Motor neuron (in vitro differentiated cells): ENCODE measurements at places on chromosomes 12 and 14. TPM values are rescaled to one million over a fixed set of nuclear protein-coding genes. Genes with fewer than 3 reads are reported as not detected.

GRCh38 chr14:35317820-35318219 lies 25.6 kb downstream of the PSMA6 start:
- no peak for ATAC-seq

- ATAC-seq, result no peak
Observed at GRCh38 chr12:4975574-4975973, 65.9 kb downstream of the KCNA1 start.

- no peak for ATAC-seq
Observed at GRCh38 chr14:95361373-95362137, 41.8 kb upstream of the CLMN start.

Gene ABCC9
- 0.08 and 0.10 TPM in 2 replicates for total RNA-seq

Gene ACACB
- total RNA-seq, result 2.5 and 3.0 TPM in 2 replicates

DNA sequence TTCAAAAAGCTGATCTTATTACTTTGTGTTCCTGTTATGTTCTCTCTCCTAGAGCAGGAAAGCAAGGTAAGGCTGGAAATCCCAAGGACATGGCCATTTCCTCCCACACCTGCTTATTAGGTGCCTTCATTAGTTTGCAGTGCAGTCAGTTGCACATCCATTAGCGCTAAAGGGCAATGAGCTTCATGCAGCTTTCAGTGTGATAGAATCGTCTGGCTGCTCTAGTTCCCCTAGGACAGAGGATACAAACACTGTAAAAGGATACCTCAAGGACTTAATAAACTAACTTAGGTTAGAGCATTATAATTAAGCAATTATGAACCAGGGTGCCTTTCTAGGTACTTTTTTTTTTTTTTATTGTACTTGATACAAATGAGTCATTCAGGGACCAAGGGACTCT lies 21.1 kb downstream of the TMEM117 start:
- no peak for ATAC-seq

Gene HOXC10
- 0.88 TPM in 1 of 2 replicates, not detected in the other for total RNA-seq

Gene FAM222A
- total RNA-seq, result 1.2 and 1.6 TPM in 2 replicates

DNA sequence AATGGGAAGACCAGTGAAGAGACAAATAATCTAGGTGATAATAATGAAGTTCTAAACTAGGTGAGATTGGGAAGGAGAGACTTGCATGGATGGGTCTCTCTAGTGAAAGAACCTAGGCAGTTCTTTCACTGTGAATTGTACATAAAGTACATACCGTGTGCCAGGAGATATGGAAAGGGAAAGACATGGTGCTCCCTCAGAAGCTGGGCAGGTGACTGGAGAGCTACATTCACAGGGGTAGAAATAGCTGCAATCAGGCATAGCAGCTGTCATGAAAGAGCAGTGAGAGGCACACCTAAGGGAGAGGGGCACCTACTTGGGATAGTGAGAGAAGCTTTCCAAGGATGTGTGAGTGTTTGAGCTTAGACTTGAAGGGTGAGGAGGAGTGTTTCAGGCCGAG lies 9.3 kb downstream of the STK38L start:
- ATAC-seq, result no peak

DNA sequence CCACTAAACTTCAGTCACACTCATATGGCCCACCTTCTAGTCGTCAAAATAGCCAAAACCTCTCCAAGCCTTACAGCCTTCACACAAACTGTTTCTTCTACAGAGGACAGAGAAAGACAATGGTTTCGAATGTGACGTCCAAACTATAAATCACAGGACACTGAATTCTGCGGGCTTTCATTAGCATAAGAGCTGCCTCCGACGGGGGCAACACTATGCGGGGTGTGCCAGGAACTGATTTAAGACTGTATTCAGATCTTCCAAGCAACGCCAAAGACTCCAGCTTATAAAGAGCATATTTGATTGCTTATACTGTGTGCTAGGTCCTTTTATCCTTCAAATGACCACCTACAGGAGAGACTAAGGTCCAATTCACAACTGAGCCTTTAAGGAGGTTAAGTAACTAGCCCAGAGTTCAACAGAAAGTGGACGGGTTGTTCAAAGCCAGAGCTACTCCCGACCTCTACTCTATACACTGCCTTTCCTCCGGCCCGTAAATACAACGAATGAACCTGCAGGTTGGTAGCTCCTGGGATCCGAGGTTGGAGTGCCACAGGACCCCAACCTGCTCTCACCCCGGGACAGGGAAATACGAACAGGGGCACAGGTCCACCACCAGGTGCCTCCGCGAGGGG lies 575 bp downstream of the L2HGDH start:
- ATAC-seq, result peak; percentile 14

DNA sequence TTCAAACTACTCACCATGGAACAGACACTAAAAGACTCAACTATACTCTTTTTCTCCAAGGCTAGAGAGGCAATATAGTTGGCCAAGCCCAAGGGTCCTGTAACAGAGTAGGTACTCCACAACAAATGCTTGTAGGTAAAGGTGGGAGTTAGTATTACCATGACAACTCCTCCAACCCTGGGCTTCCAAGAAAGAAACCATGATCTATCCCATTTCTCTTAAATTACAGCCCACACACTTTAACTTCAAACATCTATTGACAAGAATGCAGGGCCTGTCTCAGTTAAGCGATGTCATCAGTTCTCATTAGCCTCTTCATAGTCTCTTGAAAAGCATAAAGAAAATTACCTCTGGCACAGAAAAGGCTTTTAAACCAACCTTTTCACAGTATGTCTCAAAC lies 25.0 kb downstream of the ERH start:
- no peak for ATAC-seq

- ATAC-seq, result no peak
Observed at GRCh38 chr12:77980782-77981181, 150.1 kb downstream of the NAV3 start.

Gene MYBPC1
- total RNA-seq, result 3.7 and 4.0 TPM in 2 replicates

Gene PYGL
- total RNA-seq, result 2.2 and 2.3 TPM in 2 replicates

- no peak for ATAC-seq
Observed at GRCh38 chr12:123033392-123034021, 53.0 kb downstream of the ARL6IP4 start.

DNA sequence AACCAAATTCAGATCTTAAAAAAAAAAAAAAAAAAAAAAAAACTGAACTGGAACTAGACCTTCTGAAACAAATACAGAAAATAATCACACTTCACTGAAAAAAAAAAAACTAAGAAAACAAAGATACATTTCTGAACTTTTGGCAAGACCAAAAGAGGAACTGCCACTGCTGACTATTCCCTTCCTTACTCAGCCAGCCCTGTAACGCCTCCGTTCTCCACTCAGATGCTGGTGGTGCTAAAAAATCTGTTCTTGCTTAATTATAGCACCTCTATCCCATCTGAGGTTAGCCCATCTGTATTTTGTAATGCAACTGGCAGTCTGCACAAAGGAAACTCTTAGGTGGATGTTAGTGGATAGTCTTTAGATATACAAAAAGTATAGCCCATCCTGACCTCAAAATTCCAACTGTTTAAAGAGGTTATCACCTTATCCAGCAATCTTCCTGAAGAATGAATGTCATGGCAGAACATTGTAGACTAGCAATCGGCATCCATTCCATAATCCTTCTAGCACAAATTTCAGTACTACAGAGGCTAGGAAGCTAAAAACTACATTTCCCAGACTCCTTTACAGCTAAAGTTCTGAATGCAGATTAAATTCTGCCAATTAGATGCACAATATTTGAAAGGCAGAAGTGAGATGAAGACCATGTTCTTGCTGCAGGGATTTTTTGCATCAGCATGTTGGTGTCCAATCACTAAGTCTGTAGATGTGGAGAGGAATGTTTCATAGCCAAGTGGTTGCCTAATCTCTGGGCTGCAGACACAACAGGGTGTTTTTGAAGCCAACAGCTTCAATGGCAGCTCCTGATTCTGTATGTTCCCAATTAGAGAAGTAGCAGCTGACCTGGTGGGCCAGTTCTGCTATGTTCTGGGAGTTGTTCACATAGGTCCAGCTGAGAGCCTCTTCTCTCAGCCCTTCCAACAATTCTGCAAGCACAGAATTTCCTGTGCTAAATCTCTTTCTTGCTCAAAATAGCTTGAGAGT lies 5.7 kb downstream of the MAP3K9 start:
- no peak for ATAC-seq

- no peak for ATAC-seq
Observed at GRCh38 chr12:14771651-14772137, 31.6 kb downstream of the WBP11 start.

DNA sequence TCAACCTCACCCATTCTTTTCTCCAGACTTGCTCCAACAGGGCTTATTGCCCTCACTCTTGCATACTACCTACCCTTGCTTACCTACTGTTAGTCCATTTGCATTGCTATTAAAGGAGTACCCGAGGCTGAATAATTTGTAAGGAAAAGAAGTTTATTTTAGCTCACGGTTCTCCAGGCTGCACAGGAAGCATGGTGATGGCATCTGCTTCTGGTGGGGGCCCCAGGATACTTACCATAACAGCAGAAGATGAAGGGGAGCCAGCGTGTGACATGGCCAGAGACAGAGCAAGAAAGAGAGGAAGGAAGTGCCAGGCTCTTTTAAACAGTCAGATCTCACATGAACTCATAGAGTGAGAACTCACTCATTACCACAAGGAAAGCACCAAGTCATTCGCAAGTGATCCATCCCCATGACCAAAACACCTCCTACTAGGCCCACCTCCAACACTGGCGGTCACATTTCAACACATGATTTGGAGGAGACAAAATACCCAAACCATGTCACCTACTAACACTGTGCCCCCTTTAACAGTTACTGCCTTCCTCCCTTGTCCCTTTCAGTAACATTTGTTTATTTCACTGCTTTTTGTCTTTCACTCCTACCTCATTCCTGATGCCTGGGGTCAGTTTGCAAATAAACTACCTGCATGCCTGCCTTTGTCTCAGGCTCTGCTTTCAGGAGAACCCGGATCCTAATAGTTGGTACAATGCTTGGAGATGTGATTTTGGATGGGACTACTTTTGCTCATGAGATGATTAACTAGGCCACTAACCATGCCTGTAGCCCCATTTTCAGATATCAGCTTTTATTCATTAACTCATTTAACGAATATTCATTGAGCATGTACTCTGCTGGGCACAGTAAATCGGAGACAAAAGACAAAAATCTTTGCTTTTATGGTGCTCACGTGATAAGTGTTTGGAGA lies 41.6 kb upstream of the CSRP2 start:
- no peak for ATAC-seq
